ENCODE measurements at places on chromosomes 5 and 9.

GRCh38 chr5:127288676-127289075, 1.9 kb upstream of the MEGF10 start:
- DNase-seq = no peak

- DNase-seq = no peak
Observed at GRCh38 chr5:142342128-142342981, 17.5 kb upstream of the SPRY4 start.

DNA sequence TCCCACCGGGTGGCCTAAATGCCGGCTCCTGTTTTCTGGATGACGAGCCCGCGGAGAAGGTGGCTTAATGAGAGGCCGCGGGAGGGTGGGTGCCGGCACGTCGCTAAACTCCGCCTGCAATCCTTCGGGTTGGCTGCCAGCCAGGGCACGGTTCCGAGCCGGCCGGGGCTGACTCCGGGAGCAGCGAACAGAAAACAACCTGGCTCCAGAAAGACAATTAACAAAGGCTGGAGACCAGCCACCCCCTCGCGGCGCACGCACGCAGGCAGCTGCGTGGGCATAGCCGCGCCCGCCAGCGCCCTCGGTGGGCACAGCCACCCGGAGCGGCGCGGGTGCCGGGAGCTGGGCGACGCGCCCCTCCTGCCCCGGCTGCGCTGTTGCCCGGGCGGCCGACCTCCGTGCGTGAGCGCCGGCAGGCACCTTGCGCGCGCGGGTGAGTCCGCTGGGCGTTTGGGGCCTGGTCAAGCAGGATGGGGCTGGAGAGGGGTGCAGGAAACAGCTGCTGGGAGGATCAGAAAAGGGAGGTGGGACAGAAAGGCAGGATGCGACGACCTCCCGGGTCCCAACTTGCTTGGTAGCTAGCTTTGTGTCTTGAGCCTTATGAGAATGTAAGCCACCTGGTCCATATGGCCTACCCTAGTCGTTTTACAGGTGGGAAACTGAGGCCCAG, at the start of gene ARHGEF37:
Gene ARHGEF37, plus strand, starts transcription at position 307 of the 670 bp plus-strand sequence. CDS start 16,272 bp downstream, outside the sequence.
- peak; percentile 8 for DNase-seq

DNA sequence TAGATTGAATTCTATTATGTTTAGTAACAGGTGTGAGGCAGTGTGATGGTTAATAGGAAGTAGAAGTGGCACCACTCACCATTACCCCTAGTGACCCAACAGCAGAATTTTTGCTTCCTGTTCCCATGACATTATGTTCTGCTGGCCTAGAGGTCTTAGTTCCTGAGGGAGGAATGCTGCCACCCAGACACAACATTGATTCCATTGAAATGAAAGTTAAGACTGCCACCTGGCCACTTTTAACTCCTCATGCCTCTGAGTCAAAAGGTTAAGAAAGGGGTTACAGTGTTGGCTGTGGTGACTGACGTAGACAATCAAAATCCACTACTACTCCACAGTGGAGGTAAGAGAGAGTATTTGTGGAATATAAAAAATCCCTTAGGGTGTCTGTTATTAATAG, 218.9 kb upstream of the NMUR2 start:
- no peak for DNase-seq

DNA sequence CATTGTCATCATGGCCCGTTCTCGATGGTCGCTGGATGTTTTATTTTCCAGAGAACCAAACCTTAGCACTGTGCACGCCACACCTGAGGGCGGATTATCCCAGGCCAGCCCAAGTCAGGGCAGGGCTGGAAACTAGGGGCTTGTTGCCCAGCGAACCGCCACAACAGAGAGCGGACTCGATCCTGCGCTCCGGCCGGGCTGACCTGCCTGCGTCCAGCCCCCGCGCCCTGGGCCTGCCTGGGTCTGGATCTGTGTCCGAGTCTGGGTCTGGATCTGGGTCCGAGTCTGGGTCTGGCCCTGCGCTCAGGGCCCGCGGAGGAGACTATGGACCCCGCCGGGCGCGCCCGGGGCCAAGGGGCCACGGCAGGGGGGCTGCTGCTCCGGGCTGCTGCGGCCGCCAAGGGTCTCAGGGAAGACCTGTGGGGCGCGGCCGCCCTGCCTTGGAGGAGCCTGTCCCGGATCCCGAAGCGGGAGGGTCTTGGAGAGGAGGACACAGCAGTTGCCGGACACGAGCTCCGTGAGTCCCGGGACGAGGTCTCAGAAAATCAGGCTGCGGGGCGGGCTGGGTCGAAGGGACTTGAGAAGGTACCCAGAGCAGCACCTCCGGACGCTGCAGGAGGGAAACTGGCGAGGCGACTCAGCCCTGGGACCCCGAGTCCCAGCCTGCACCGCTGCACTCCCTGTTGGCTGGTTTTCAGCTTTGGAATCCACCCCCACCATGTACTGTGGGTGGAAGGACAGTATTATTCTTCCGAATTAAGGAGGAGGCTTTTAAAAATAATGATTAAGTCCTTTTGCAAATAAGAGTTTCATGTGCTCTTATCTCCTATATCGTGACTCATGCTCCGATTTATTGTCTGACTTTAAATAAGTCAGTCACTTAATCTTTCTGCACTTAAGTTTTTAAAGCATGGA, at the start of gene ANKDD1B:
Gene ANKDD1B, plus strand, starts transcription at position 143 of the 915 bp plus-strand sequence. Its CDS starts 182 bp downstream, at position 325.
- DNase-seq = no peak
